ENCODE measurements at places on chromosomes 1 and 21.

DNA sequence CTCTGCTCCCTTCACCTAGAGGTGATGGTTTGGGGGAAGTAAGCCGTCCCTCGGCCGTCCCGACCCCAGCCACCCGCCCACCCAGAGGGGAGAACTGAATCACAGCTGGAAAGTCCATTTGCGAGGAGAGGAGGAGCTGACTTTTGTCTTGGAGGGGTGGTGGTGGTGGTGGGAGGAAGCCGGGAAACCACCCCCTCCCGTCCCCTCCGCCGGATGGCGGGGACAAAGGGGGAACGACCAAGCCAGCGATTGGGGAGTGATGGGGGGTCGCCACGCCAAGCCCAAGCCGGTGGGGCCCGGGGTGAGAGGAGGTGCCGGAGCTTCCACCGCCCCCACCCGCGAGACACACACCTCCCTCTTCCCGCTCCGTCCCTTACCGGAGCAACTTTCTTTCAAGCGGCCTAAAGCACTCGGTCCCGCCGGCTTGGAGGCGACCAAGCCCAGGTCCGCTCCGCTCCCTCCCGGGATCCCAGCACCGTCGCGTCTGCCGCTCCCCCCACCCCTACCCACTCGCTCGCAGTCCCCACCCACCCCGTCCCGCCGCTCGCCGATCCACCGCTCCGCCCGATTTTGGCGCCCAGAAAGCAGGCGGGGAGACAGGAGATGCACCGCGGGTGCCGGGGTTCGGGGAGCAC, 540 bp downstream of the ARHGEF2 start:
- no peak for DNase-seq

DNA sequence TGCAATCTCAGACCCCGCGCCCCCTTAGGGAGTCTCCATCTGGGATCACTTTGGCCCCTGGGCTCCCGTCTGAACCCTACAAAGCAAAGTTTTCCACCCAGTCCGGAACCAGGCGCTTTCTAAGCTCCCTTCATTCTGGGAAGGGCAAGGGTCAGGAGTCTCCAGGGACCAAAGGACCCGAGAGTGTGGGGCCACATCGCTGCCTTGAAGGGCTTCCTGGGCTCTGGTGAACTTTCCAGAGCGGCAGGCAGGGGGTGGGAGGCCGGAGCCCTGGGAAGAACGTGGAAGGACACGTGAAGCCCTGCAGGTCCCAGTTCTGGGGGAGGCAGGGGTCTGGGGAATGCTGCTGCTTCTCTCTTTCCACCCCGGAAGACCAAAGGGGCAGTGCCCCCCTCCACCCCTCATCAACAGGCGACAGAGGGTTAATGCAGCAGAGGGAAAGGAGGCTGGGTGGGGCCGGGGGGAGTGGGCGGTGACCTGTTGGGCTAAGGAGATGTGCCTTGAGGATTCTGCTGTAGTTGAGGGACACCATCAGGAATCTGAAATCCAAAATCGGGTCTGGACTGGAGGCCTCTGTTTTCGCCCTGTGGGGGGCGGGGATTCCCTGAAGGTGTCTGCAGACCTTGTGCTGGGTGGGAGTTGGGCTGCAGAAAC, 734 bp downstream of the CDK18 start:
- DNase-seq = no peak

- no peak for DNase-seq
These were observed 248.0 kb downstream of the RGS7 start for GRCh38 chr1:241109039-241109438.

GRCh38 chr1:186301448-186301847, 73.6 kb downstream of the TPR start:
- no peak for DNase-seq

DNA sequence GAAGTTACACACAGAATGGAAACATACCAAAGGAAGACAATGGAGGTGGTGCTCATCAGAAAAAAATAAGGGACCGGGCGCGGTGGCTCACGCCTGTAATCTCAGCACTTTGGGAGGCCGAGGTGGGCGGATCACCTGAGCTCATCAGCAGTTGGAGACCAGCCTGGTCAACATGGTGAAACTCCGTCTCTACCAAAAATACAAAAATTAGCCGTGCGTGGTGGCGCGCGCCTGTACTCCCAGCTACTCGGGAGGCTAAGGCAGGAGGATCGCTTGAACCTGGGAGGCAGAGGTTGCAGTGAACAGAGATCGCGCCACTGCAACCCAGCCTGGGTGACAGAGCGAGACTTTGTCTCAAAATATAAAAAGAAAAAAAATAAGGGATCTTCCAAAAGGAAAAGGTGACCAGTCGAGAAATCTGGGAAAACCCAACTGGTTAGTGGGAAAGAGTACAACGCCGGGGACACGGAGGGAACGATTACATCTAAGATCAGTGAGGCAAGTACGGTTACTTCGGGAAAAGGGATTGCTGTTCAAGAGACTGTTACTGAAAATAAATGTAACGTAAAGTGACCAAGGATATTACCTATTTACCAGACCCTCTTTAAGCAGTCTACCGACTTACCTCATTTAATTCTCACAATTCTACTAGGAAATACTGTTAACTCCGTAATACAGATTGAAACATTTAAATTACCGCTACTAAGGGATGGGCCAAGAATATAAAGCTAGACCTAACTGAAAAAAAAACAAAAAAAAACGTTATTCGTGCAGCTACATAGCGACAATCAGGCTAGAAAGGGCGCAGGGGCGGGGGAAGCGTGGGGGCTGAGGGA, 822 bp downstream of the CCT3 start:
- DNase-seq = no peak

Measured in NCI-H1694 (cell line).